HTR-8/SVneo (cell line): ENCODE measurements at places on chromosomes 4 and X.
A peak's percentile ranks its signal among the peaks of the same experiment; 100 is the strongest.

DNA sequence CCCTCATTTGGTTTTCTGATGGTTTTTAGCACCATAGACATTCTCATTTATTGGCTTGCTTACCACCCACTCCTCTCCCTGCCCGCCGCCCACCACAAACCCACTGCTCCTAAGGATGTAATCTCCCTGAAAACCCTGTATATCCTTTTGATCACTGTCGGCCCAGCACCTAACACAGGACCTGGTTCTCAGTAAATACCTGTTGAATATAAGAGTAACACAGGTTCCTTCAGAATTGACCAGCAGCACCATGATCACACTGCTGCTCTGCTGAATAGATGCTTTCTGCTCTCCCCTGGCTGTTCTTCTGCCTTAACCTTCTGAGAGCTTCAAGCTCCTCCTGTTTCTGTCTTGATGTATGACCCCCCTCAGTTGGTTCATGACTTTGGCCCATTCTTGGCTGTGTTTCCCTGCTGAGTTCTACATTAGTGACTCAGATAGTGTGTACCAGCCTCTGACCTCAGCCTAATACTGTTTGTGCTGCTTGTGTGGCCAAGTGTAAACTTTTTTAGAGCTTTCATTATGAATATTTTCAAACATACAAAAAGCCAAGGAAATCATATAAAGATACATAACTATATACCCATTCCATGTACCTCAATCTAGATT is 265.3 kb downstream of the FRMPD4 start:
- no peak for DNase-seq

GRCh38 chrX:115449742-115450141 is 111.2 kb upstream of the PLS3 start:
- DNase-seq, result no peak

GRCh38 chrX:46912098-46912602 is at the start of gene JADE3:
TSS of gene JADE3 (plus strand) at chrX:46912421. CDS start at chrX:46984895, 72,474 bp downstream.
- DNase-seq, result peak; percentile 36

DNA sequence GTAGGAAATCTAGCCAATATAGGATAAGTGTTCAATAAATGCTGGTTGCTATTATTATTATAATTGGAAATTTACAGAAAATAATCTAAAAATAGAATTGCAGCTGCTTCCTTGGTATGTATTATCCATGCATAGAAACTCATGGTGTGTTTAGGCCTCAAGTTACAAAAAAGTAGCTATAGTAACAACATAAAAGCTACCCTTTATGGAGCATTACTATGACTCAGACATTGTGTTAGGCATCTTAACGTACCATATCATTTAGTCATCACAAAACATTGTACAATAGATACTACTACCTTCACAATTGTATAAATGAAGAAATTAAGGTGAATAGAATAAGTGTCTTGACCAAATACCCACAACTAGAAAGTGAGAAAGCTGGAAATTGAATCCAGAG is 126.9 kb upstream of the NRK start:
- no peak for DNase-seq

GRCh38 chrX:41452565-41453356 is 5.6 kb downstream of the NYX start:
- DNase-seq, result no peak

DNA sequence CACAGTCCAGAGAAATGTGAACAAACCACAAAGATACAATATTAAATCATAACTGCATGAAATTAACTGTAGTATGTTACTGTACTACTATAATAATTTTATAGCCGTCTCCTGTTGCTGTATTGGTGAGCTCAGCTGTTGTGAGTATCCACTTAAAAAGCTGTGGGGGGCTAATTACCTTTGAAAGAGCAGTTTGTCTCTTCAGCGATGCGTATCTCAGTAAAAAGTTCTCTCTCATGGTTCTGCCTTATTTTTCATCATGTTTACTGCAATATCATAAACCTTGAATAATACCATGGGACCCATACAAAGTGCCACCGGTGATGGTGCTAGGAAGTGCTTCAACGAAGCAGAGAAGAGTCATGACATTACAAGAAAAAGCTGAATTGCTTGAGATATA is 8.4 kb upstream of the MSMO1 start:
- DNase-seq, result no peak

DNA sequence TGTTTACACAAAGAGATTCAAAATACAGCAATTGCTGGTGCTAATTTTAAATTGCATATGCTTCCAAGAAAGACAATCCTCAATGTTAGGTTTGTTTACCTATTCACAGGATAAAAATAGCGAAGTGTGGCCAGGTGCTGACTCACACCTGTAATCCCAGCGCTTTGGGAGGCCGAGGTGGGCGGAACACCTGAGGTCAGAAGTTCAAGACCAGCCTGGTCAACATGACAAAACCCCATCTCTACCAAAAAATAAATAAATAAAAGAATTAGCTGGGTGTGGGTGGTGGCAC is 77.7 kb downstream of the OPHN1 start:
- DNase-seq, result no peak

GRCh38 chr4:76892001-76892400 is 5.9 kb downstream of the SOWAHB start:
- no peak for DNase-seq

- no peak for DNase-seq
These were observed 7.5 kb downstream of the BCOR start for GRCh38 chrX:40090050-40090804.

DNA sequence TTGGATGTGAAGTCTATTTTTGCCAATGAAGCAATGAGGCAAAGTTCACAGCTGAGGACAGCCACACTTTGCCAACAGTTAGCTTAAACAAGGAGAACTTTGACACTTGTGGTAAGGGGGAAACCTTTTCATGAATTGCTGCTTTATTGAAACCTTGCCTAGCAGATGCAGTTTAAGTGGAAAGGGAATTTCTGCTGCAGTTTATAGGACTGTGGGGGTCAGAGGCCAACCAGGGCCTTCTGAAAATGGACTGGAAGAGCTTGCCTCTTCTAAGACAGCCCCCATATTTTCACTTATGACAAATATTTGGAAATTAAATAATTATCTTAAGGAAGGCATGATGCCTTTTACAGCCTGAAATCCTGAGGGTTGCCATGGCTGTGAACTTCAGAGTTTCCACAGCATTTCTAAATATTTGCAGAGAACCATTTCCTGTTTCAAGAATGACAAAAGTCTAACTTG is 550.3 kb downstream of the RAB28 start:
- no peak for DNase-seq

- peak; percentile 29 for DNase-seq
These were observed 201.9 kb upstream of the AGTR2 start for GRCh38 chrX:115968436-115969252.

DNA sequence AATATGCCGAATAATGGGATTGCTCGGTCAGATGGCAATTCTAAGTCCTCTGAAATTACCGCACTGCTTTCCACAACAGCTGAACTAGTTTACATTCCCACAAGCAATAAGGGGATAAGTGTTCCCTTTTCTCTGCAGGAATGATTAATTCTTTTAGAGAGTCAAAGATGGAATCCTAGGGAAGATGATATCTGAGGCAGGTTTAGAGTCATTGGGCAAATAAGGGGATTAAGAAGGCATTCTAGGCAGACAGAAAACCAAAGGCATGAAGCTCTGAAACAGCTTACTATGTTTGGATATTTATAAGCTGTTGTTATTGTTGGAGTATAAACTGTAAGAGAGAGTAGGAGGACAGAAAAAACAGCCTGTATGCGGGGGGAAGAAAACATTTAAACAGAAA is 85.7 kb downstream of the TET2 start:
- DNase-seq, result no peak

GRCh38 chr4:140617499-140618248 is 48.9 kb upstream of the UCP1 start:
- no peak for DNase-seq

GRCh38 chr4:83723609-83724008 is 187.7 kb downstream of the GPAT3 start:
- DNase-seq, result no peak

GRCh38 chr4:182268966-182269365 is 25.8 kb downstream of the TENM3 start:
- no peak for DNase-seq

- no peak for DNase-seq
These were observed 1081.8 kb upstream of the GRID2 start for GRCh38 chr4:91222014-91222413.

DNA sequence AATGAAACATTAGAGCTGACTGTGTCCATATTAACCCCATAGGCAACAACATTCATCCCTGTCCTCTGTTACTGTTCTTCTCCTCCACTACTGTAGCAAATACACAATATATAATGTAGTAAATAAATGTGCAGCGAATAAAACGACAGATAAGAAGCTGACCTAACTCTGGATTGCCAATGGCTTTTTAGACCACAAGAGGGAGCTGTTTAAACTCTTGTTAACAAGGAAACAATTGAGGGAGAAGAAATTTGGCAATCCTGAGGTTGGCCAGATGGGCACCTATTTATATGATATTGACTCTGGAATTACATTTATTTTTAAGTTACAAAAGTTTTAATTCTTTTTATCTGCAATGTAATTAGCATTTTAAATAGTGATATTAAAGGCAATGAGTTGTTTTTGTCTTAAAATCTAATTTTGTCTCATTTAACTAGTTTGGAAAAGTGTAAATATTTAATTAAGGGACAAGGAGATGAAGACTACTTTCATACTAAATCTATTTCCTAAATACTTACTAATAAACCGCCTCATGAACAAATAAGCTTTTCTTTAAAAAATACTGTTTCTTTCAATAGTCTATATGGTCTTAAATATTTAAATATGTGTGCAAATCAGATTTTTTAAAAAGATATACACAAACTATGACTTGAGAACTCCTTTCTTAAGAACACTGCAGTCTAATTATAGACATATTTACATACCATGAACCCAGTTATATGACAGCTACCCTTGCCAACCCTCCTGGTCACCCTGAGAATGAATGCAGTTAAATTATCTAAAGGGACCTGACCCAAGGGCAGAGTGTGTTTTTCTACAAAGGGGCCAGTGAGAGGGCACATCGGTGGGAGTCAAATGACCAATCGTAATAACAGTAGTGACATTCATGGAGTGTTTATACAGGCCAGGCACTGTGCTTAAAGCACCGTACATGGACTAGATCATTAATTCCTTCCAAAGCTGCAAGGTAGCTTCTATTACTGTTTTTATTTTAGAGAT is 52.9 kb upstream of the HPF1 start:
- peak; percentile 73 for DNase-seq

GRCh38 chr4:158930639-158930972 is 161.8 kb downstream of the FNIP2 start:
- no peak for DNase-seq

- DNase-seq, result no peak
These were observed 97.5 kb upstream of the STX18 start for GRCh38 chr4:4639370-4639769.

- no peak for DNase-seq
These were observed 449.8 kb upstream of the SMIM31 start for GRCh38 chr4:164304101-164304639.

- DNase-seq, result no peak
These were observed 179.5 kb downstream of the ADRA2C start for GRCh38 chr4:3945511-3946290.

- no peak for DNase-seq
These were observed 234.3 kb downstream of the LAS1L start for GRCh38 chrX:65300104-65300809.

DNA sequence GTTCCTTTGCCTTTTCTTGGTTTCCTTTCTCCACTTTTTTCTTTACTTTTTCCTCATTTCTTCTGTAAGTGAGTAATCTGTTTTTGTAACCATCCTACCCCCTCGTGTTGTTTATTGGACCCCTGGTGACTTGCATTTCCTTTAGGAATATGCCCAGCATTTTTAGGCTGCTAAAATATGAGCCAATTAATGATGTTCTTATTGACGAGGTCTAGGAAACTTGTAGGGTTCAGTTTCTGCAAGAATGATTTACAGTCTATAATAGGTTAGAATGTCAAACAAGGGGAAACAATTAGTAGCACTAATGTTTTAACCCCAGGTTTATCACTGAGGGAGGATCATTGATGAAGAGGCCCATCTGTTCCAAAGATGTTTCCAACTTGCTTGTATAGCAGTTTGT is 79.0 kb downstream of the CPE start:
- DNase-seq, result no peak

DNA sequence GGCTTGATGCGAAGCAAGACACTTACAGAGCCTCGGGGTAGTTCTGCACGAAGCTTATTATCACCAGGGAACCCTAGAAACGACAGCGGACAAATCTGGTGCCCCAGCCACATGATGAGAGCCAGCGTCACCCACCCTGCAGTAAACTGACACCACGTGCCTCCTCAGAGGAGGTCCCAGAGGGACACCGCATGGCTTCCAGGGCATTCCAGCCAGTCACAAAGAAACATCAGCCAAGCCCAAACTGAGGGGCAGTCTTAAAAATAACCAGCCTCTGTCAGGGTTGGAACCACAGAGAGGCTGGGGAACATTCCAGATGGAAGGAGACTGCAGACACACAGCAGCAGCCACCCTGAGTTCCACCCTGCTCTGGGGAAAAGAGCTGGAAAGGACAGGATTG is 36.6 kb upstream of the HGFAC start:
- no peak for DNase-seq

- no peak for DNase-seq
These were observed 755.4 kb upstream of the HTR2C start for GRCh38 chrX:113828470-113828869.

GRCh38 chr4:82798168-82799005 is at the start of gene SCD5:
TSS of gene SCD5 (minus strand) at chr4:82798796. CDS start at chr4:82798537, 259 bp downstream.
- DNase-seq, result peak; percentile 70

DNA sequence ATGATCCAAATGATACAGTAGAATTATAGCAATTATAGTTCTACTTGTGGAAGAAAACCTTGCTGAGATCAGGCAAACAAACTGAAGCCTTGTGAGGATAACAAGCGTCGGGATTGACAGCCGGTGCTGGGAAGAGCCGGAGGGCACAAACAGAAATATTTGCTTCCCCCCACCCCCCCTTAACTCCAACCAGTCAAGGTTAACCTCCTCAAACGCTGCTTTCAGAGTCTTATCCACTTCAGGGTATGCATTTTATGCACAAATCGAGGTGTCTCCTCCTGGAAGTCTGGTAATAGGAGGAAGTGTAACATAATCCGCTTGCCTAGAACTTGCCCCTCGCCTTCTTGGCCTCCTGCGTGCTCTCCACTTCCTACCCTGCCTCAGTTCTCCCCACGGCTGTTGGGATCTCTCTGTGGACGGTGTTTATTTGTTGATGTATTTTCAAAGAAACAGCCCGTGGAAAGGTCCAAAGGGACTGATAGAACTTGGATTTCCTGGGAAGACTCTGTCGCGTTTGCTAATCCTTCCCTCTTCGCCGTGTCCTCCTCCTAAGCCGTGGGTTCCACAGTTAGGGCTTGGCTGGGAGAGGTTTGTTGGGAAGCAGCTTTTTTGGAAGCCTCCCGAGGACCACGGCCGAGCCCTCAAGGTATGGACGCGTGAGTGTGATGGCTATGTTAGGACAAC is 4.1 kb upstream of the ARX start:
- DNase-seq, result no peak

DNA sequence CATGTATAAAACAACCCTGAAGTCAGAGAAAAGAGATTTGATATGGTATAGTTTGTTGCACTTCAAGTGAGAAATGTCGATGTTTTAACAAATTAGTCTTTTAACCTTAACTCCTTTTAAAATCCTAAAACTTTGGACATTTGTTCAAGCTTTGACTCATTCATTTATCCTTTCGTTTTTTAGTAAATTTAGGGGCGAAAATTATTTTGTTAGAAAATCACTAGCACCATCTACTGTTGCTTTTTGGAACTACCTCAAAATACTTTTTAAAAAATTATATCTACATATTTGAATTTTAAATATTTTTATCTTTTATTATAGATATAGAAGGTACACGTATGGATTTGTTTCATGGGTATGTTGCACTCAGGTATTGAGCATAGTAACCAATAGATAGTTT is 165.1 kb upstream of the POF1B start:
- DNase-seq, result no peak
